ENCODE measurements at places on chromosomes 6 and 20. TPM values are rescaled to one million over a fixed set of nuclear protein-coding genes. Genes with fewer than 3 reads are reported as not detected.

CPXM1 gene
- 68.7 TPM for total RNA-seq

RSPH4A gene
- 0.42 TPM for total RNA-seq

GRM4 gene
- total RNA-seq = 0.41 TPM

MLIP gene
- not detected for total RNA-seq

DYNLT2 gene
- total RNA-seq = 1.4 TPM

MBOAT1 gene
- total RNA-seq = 7.1 TPM

DNA sequence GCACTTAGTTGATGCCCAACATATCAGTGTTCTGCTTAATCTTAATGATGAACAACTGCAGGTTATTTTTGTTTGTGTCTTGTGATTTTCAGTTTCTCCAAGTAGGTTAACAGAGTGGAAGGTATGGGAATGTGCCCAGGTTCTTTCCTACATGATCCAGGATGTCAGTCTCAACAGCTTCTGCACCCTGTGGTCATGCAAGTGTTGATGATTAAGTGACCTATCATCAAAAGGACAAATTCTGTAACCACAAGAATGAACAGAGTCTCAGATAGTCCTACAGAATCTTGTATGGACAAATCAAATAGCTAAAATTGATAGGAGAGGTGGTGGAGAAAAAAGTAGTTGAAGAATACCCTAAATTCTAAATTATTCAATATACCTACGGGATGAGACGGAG lies 26.1 kb downstream of the MAN1A1 start:
- peak; percentile 28 for DNase-seq

DNA sequence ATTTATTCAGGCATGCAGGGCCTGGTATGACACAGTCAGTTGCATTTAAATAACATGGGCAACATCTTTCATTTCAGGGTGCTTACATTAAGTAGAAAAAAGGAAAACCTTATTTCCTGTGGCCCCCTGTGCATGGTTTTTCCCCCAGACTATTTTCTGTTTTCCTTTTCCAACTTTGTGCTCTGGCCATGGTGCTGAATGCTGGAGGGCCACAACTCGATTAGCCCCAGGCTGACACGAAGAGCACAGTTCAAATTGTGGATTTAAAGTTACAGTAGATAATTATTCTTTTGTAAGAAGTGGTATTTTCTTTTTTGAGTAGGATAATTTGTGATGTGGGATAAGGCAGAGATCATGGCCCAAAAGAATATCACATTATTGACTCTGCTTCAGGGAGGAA lies 332.0 kb downstream of the HAO1 start:
- no peak for DNase-seq

GRCh38 chr6:111724505-111724904 lies 118.8 kb upstream of the TRAF3IP2 start:
- no peak for DNase-seq

DNA sequence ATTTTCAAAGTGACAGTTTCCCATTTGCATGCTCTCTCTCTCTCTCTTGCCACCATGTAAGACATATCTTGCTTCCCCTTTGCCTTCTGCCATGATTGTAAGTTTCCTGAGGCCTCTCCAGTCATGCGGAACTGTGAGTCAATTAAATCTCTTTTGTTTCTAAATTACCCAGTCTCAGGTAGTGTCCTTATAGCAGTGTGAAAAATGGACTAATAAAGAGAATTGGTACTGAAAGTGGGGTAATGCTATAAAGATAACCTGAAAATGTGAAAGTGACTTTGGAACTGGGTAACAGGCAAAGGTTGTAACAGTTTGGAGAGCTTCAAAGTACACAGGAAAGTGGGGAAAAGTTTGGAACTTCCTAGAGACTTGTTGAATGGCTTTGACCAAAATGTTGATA lies 389.8 kb downstream of the GRIK2 start:
- DNase-seq = no peak

DNA sequence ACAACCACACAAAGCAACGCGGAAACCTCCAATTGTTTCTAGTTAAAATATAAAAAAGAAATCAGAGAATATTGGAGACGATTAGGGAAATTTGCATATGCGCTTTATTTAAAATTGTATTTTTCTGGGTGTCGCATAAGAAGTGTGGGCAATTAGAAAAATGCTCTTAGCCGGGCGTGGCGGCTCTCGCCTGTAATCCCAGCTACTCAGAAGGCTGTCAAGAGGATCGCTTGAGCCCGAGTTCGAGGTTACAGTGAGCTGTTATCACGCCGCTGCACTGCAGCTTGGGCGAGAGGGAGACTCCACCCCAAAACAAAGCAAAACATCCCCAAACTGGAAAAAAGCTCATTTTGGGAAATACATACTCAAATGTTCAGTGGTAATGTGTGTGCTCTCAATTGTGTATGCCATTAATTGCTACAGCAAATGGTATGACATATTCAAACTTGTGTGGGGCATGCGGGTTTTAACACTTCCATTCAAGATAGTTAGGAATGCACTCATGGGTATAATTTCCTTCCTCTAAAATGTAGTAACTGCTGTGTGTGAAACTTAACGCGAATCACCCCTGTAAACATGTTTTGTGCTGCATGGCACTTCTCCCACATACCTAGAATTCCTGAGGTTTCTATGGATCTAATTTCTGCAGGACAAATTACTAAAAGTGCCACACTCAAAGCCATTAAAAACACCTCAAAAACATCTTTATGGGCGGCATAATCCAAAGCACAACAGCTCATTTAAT lies 54.7 kb upstream of the HFE start:
- no peak for DNase-seq
